MV-4-11 (cell line): ENCODE measurements at places on chromosomes 5 and 9.

DNA sequence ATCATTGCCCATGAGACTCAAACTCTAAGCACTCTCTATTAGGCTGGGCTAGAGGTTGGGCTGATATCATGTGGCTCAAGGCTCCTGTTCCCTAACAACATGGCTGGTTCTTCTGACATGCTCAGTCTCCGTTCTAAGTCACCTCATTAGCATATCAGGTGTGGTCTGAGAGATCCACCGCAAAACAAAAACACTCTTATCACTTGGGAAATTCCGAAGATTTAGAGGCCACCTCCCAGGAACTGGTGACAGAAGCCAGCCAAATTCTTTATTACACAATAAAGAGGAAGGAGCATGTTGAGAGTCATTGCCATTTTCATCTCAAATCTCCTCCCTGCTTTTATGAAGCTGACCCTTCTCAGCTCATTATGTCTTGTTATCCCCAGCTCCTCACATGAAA lies 107.6 kb downstream of the MSX2 start:
- DNase-seq = no peak

DNA sequence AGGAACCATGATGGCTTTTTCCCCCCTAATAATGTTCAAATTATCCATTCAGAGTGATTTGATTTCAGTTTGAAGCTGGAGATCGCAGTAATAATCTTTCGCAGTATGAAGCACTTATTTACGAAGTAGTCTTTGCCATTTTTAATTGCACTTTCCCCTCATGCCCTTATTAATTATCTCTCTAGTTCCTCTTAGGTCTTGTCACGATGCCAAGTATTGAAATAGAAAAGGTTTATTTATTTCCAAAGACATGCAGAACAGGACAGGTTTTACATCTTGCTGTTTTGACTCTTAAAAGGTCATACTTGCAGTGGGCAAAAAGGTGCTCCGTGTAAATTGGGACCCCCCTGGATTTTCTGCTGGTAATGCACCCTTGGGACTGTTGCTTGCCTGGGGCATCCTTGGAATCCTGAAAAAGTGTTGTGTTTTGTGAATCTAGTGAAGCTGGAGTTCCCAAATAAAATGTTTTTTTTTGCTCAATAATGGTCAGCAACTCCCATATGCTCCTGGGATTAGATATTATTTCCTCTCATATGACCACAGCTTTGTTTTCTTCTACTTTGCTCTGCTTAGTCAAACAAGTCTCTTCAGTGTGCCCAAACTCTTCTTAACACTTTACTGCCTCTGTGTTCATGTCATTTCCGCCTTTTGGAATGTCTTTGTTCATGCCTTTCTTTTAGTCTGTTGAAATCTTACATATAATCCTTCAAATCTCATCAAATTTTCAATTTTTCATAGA lies 278.3 kb downstream of the TMEM38B start:
- no peak for DNase-seq

DNA sequence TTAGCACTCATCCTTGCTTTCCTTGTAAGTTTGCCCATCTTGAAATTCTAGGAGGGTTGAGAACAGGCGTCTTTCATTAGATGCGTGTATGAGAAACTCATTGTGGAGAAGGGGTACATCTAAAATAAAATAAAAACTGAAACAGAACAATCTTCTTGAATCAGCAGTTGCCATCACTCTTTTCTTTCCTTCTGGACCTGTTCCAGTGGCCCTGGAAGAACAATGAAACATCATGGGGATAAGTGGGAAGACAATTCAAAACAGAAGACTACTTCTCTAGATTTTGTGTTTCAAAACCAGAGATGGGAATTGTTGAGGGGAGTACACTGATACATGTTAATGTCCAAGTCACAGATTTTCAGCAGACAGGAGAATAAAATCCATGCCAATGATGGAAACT lies 59.9 kb downstream of the SLC1A3 start:
- DNase-seq = no peak

DNA sequence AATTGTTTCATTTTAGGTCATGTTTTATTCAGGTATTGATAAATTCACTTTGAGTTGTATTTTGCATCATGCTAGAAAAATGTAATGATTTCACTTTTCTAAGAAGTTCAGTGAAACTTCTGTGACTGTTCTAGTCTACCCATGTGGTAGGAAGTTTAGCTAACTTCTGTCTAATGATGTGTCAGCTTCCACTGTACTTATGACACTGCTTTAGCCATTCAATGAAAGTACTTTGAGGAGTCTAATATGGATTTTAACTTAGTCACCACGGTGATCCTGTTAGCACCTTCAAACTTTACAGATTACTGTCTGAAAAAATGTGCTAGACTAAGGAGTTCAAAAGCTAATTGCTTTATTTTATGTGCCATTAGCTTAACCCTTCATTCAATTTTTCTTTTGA lies 1510.5 kb upstream of the CDH9 start:
- DNase-seq = no peak

DNA sequence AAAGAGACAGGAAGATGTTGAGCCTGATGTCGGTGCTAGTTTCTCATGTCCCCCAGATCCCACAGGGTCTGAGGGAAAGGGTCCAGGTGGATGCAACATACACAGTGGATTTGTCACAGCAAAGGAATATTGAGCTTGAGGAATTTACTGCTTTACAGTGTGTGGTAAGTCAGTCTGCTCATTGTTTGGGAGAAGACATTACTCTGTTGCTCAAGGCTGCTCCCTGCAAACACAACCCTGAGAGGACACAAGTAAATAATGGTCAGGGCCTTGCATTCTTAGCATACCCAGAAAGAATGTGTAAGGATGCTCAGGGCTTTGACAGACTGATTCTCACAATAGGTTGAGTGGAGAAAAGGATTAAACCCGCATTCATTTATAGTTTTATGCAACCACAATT lies 7.3 kb upstream of the MAN2A1 start:
- DNase-seq = no peak
